ENCODE measurements at places on chromosomes 4 and X.

DNA sequence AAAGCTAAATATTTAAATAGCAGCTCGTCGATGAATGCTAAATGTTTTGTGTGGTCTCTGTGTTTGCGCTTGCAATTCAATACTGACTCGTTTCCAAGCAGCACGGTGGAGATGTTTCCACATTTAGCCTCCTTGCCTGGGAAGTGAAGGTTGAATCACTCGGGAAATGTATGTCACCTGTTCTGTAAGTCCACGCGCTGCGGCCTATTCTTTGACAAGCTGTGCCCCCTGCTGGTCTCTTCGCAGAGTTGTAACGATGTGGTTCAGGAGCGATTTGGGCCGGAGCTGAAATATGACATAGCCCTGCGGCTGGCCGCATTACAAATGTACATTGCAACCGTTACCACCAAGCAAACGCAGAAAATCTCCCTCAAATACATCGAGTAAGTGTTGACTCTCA lies 89.6 kb upstream of the PRPS2 start:
- peak; percentile 82 for DNase-seq

DNA sequence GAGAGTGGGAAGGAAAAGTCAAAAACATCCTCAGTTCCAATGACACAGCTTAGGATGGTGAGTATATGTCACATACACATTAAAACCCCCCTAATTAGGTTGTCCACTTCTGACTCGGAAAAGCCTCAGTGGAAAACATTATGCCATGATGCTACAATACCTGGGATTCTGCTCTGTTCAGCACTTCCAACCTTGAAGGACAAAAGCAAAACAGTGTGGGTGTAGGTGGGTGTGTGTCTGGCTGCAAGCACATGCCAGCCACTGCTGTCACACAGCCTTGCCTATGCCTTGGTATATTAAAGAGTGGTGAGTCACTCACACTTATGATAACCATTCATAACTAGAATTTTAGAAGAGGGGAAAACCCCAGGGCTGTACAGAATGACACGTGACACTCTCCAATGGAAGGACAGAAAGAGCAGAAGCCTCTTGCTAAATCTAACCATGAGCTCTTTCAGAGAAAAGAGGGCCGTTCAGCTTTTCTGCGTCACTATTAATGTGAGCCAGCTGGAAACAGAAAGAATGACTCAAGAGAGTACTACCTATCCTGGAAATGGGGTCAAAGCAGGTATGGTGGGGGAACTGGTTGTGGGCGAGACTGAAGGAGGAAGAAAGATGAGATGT lies 159.6 kb downstream of the TET2 start:
- DNase-seq: peak; percentile 2

- no peak for DNase-seq
Measured at GRCh38 chrX:2568125-2568524, 67.3 kb upstream of the DHRSX start.

DNA sequence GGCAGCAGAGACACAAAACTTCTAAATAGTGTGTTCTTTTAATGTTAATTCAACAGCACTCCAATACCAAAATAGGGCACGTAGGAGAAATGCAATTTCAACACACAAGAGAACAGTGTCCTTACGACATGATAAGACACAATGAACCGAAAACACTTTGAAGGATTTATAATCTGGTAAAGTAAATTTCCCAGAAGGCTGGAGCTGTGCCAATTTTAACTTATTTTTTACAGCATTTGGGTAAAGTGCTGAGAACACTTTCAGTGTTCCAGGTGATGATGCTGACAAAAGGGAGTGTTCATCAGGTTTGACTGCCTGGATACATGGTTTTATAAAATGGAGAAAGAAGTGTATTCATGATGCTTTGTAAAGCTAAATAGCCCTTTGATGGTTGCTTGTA lies 76.5 kb downstream of the MAPK10 start:
- no peak for DNase-seq

- no peak for DNase-seq
Measured at GRCh38 chrX:107167163-107167921, 38.9 kb downstream of the NUP62CL start.

GRCh38 chrX:49071877-49072711 lies 1.7 kb downstream of the PRAF2 start:
- peak; percentile 73 for DNase-seq

- DNase-seq: no peak
Measured at GRCh38 chrX:117895418-117895817, 221.2 kb downstream of the KLHL13 start.

GRCh38 chrX:2418000-2418399 lies 82.8 kb downstream of the DHRSX start:
- DNase-seq: no peak

- peak; percentile 89 for DNase-seq
Measured at GRCh38 chrX:154516656-154517100, 646 bp upstream of the FAM3A start.

DNA sequence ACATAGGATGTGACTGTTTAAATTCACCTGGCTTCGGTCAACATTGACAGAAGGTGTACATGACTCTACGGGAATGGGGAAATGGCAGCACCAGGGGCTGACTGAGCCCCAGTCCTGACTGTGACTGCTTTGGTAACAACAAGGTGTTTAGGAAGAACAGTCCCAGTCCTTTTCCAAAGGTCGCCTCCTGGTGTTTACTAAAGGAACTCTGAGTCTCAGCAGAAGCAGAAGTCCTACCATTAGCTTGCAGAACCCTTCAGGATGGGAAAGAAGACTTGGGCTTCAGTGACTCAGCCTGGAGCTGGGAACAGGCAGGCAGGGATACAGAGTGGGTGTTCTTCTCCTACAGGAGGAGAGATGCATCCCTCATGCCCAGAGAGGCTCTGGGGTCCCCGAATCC lies 103.3 kb downstream of the MGST2 start:
- no peak for DNase-seq

- DNase-seq: peak; percentile 8
Measured at GRCh38 chr4:66275411-66276038, 605.2 kb upstream of the EPHA5 start.

DNA sequence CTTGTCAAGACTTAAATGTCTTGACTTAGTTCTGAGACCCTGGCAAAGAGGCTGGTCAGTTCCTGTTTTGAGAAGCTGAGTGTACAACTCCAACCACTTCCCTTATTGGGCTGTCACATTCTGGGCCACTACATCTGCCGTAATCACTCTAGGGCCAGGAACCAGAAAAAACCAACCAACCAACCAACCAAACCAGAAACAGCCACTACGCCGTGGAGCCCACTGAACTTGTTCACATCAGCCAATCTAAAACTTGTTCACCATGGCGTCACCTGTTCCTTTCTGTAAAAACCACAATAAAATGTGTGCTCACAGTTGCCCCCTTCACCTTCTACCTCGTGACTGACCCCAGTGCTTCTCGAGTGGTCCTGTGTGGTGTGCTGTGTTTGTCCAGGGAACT lies 107.3 kb downstream of the JADE1 start:
- no peak for DNase-seq

- peak; percentile 59 for DNase-seq
Measured at GRCh38 chr4:139606579-139607501, 50.8 kb upstream of the SETD7 start.

- peak; percentile 96 for DNase-seq
Measured at GRCh38 chrX:47361538-47362511, 8.6 kb upstream of the ZNF157 start.

GRCh38 chr4:137722910-137723309 lies 190.6 kb upstream of the PCDH18 start:
- no peak for DNase-seq

DNA sequence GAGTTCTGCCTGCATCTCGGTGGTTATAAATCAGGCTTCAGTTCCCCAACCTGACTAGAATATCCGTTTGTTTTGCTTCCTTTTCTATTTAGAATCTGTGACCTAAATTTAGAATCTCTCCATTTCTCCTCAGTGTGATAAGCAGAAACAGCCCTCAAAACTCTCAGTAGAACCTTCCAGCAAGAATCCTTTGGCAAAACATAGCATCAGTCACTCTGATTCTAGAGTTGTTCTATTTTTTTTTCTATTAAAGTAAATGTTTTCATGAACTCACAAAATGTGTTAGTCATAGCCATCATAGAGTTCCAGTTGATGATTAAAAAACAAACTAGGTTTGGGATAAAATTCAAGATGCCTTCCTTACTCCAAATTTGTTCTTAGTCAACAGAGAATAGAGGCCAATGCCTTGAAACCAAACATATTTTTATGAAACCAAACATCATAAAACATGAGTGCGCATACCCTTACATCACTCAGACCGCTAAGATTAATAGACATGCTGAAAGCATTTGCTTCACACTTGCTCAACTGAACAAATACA lies 13.2 kb upstream of the C1QTNF7 start:
- DNase-seq: peak; percentile 29

DNA sequence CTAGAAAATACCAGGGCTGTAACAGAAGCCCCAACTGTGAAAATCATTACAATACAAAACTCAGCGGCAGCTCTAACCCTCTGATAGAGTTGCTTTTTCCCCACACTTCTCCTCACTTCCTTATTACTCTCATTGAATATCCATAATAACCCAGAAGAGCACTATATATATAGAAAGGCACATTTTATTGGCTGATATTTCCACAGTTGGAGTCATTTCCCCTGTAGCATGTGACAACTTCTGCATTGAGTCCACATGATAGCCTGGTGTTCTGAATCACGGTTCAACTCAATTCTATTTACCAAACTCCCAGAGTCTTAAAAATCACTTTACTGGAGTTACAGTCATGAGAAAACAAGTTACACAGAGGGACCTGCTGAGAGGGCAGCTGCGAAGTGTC lies 46.6 kb upstream of the NWD2 start:
- DNase-seq: no peak

DNA sequence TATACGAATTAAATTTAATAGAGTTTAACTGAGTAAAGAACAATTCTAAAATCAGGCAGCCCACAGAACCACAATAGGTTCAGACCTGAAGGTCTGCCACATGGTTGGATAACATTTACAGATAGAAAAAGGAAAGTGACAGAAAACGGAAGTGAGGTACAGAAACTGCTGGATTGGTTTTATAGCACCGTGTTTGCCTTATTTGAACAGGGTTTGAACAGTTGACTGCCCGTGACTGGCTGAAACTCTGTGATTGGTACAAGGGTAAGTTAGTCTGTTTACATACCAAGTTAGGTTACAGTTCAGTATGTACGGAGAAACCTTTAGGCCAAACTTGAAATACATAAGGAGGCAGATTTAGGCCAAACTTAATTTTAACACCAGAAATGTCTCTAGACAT lies 64.1 kb upstream of the ATXN3L start:
- no peak for DNase-seq

- DNase-seq: no peak
Measured at GRCh38 chr4:186236126-186236525, 8.8 kb downstream of the KLKB1 start.

GRCh38 chr4:72390409-72390808 lies 178.6 kb downstream of the ADAMTS3 start:
- DNase-seq: peak; percentile 62

GRCh38 chr4:75596061-75596460 lies 34.3 kb downstream of the CDKL2 start:
- no peak for DNase-seq

GRCh38 chr4:103754844-103755243 lies 35.1 kb upstream of the TACR3 start:
- DNase-seq: peak; percentile 0

GRCh38 chr4:25788703-25789238 lies 74.0 kb downstream of the SEL1L3 start:
- no peak for DNase-seq

DNA sequence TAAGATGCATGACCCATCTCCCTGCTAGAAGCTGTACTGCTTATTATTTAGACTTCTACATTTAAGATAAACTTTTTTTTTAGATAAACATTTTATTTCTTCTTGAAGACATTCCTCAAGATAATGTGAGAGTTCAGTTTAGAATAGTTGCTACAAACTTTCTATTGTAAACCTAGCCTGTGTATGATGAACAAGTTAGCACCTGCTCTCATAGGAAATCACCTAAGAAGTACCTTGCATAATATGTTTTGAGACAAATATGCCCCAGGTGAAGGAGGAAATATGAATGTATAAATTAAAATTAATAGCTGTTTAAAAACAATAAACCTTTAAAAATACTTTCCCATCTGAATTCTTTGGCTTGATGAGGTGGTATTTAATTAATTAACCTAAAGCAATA lies 35.6 kb downstream of the RASGEF1B start:
- DNase-seq: no peak

- peak; percentile 35 for DNase-seq
Measured at GRCh38 chrX:51459125-51459524, 37.3 kb downstream of the NUDT11 start.

GRCh38 chr4:94338681-94339351 lies 3.8 kb downstream of the HPGDS start:
- no peak for DNase-seq

GRCh38 chr4:110275871-110276270 lies 77.5 kb upstream of the ELOVL6 start:
- peak; percentile 14 for DNase-seq

DNA sequence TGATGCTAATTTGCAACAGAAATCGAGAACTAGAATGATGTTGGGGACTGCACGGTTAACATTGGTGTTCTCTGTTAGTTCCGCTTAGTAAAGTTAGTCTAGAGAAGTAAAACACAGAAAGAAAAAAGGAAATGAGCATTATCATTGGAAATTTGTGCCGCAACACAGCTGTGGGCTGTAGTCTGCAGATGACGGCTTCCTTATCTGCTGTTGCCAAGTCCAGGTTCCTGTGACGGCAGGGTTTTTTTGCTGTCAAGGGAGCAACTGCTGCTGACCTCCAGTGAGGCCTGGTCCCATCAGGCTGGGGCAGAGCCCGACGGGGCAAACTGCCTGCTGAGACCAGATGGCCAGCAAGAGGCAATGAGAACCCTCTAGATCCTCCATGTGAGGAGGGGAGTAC lies 38.9 kb upstream of the PHEX start:
- peak; percentile 14 for DNase-seq

DNA sequence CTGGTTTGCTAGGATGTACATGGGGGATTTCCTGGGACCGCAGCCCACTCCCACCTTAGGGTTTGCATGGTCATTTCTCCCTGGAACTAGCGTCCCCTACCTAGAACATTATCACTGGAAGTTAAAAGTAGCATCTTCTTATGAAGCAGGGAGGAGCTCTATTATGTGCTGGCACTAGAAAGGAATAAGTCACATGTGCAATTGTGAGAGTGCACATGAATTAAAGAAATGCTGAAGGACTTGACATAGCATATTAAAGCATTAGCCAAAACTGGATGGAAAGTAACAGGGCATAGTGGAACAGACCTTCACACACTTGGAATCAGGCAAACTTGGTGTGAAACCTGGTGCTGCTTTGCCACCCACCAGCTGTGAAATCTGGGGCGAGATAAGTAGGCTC lies 2.7 kb downstream of the EXOC1L start:
- DNase-seq: no peak
